ENCODE measurements at places on chromosomes 1 and 21.

- no peak for DNase-seq
These were observed 47.2 kb upstream of the EPS15 start for GRCh38 chr1:51566260-51566659.

GRCh38 chr1:193747579-193747978 lies 561.2 kb upstream of the B3GALT2 start:
- DNase-seq, result no peak

GRCh38 chr1:225769687-225770086 lies 7.9 kb upstream of the SRP9 start:
- DNase-seq, result no peak

DNA sequence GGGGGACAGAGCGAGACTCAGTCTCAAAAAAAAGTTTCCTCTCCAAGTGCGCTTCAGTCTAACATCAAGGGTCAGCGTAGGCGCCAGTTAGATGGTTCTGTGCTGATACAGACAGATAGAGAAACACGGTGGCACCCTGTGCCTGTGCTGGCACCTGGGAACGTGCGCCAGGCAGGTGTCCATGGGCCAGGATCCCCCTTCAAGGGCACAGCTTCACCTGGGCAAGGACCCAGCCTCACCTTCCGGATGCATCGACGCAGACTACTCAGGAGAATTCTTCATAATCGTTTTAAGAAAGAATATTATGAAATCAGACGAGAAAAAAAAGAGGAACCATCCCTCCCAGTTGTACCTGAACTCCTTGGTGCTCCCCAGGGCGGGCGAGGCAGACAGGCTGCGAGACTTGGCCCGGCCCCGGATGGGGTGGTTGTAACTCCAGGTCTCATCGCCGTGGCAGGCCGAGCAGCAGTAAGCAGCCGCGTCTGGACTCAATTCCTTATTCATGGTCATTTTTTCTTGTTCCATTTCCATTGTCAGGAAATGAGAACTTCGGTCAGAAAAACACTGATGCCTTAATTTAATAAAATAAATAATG lies 13.3 kb downstream of the NADK start:
- DNase-seq, result no peak

GRCh38 chr1:165257969-165258459 lies 98.5 kb downstream of the LMX1A start:
- DNase-seq, result peak; percentile 80
